Central memory CD4-positive, alpha-beta T cell (primary cell): ENCODE measurements at places on chromosomes 2 and 18.

DNA sequence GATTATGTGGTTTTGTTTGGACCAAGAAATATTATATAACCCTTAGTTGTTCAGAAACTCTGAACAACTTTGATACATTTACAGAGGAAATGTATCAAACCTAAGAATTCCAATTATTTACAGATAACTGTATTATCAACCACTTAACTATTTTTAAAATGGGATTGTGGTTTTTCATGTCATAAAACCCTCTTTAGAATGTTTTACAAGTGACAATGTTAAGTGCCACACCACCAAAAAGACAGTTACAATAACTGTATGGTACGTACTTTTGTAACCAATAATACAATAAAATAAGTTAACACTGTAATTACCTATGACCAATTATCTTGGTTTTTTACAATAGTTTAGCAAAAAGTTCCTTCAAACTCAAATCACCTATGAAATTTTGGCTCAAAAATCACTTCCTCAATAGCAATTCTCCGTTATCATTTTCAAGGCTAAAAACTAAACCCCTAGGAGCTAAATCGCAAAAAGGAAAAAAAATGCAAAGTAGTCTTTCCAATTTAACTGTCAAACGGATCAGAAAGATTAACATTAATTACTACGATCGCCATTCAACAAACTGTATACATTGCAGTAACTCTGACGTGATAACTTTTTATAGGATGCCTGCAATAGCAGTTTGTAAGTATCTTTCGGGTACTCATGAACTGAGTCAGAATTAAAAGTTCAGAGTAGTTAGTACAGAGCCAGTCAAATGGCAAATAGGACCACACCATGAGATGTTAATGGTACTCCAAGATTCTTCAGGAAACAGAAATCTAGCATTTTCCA lies 1.5 kb downstream of the ROCK1 start:
- DNase-seq: no peak

- no peak for DNase-seq
Measured at GRCh38 chr2:86274918-86275275, 62.5 kb downstream of the REEP1 start.

DNA sequence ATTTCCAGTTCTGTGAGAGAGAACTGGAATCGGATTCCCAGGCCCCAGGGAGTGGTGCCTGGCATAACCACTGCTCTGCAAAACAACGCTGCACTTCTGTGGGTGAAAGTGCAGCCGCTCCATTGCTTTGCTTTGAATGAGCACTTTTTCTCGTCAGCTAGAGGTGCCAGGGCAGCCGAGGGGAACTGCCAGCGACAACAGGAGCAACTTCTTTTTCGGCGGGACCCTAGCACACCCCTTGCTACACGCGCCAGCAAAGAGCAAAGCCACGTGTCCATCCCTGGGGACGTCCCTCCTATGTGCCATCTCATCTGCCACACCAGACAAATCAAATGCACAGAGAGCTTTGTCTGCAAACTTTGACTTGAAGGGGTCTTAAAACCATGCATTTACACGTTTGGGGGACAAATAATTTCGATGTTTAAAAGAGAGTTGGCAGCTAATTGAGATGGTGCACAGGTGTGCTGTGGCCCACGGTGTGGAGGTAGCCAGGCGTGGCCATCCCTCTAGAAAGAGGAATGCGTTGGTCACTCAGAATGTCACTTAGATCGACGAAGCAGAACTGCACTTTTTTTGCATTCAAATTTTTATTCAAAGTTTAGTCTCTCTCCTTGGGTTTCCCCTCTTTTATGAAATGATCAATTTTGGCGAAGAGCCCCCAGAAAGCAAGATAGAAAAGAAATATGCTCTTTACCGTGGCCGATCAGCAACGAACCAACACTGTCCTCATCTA lies 151.8 kb downstream of the MBP start:
- DNase-seq: no peak

- no peak for DNase-seq
Measured at GRCh38 chr2:150981826-150982225, 279.8 kb downstream of the RBM43 start.

- DNase-seq: no peak
Measured at GRCh38 chr2:77807531-77808215, 285.5 kb upstream of the LRRTM4 start.

DNA sequence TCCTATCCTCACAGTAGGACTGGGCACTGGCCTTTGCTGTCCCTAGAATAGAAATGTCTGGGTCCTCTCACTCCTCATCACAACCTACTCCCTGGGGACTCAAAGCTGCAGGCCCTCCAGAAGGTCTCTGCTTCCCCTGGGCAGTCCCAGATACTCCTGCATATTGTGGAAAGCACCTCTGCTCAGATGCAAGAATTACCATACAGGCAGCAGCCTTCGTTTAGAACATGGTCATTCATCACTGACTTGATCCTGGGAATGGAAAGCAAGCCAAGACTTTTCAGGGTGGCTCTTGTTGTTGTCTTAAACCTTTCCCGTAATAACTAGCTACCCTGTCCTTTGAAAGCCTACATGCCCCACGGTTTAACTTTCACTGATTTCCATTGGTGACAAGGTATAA lies 53.1 kb upstream of the NPAS2 start:
- no peak for DNase-seq

- DNase-seq: no peak
Measured at GRCh38 chr18:22052405-22053105, 116.8 kb upstream of the GATA6 start.

DNA sequence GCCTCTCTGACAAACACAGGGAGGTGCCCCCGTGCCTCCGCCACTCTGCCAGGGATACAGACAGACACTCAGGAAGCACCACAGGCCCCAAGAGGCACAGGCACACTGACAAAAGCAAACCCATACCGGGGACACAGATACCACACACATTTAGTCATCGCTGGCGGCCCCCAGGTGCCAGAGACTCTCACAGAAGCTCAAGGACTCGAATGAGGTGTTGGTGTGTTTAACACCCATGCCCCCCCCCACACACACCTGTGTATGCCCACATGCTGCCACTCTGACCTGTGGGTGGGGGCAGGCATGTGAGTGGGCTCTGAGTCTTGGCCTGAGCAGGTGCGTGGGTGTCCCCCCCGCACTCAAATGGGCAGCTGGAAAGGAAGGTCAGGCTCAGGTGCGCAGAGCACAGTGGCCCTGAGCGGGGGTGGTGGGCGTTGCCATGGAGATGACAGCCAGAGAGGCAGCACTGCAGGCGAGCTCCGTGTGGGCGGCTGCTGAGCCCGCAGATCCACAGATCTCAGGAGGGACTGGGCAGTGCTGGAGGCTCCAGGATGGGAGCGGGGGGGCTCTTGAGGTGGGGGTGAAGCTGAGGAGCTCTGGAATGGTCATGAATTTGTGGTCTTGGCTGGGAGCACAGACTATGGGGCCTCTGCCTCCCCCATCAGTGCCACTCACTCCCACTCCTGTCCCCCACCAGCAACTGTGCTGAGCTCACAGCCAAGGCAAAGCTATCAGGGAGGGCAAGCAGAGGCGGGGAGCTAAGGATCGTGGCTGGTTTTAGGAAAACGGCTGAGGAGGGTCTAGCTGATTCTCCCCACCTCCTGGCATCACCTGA lies 73.9 kb upstream of the TAF1B start:
- no peak for DNase-seq

GRCh38 chr2:119553687-119554344 lies 9.6 kb downstream of the CFAP221 start:
- DNase-seq: no peak

DNA sequence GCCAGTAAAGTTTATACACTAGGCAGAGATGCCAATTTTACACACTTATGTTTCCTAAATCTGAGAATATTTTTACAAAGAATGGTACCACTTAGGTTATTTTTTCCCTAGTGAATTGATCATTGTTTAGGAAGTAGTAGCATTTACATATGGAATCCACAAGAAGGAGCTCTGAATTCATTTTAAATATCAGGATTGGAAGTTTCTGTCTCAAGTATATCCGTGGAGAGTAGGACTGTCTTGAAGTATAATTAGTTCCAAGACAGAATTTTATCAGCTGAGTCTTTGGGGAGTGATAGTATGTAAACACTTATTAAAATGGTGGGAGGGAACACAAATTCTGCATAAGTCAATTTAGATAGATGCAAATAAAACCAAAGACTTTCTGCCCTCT lies 82.3 kb upstream of the FAM98A start:
- DNase-seq: no peak

DNA sequence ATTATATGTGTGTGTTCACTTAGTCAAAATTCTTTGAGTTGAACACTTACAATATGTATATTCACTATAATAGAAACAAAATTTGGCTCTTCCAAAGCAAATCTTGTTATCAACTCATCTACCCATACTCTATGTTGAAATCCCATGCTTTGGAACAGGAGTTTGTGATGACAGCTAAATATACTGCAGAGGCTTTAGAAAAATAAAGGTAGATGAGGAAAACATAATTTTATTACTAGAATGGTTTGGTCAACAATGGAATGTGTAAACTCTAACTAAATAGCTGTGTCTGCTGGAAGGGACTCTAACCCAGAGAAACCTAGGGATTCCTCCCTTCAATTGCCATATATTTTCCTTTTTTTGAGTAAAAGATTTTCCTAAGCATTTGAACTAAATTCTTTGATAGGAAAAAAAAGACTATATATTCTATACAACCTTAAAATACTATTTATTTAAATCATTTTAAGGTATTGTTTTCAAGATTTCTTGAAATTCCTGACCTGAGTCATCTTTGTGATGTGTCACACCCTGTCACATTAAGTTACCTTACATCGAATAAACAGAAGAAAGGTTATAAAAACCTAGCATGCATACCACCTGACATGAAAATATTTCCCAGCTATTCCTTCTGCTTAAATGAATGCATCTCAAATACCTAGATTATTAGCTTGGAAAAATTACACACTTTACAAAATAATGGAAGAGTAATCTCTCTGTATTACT lies 175.5 kb downstream of the OTX1 start:
- DNase-seq: no peak

DNA sequence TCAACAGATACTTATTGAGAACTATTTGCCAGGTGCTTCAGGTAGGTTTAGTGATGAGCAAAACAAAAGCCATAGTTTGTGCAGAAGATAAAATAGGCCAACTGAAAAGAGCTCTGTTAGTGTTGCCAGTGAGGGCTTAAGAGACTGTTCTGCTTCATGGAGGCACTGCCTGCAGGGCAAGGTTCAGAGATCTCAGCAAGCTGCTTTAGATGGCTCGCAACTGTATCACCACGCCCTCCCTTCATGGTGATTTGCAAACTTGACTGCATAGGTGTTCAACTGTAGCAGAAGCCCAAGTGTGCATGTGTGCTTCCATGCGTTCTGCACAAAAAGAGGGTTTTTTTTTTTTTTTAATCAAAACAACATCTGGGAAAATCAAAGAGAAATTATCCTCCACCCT lies 84.5 kb downstream of the RAPH1 start:
- no peak for DNase-seq

DNA sequence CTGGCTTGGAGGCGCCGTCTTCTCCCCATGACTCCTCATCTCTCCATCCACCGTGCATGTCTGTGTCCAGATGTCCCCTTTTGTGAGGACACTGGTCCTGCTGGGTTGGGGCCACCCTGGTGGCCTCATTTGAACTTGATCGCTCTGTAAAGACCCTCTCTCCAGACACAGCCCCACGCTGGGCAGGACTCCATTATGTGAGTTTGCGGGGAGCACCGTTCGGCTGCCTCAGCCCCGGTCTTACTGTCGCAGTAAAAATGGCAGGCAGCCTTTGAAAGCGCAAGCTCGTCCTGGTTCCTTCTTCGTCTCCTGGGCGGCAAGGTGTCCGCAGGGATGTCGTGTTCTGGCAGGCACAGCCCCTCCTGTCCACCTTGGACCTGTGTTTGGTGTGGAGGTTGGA lies 17.7 kb downstream of the NFATC1 start:
- no peak for DNase-seq

DNA sequence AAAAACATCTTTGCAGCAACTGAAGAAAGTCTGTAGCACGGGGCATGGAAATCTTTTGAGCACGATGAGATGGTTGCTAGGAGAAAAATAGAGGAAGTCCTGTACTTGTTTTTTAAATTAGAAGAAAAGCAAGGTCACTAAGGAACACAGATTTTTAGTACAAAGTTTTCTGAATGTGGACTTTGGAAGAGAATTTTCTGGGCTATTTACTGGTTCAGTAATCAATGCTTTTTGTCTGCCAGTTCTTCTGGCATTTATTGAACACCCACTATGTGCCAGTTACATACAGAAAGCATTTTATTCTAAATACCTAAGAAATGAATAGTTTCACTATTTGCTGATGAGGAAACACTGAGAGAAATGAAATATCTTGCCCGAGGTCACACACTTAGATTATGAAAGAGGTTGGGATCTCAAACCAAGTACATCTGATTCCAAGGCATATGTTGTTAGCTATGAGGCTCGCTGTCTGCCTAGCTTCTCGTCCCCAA lies 15.6 kb upstream of the MAP3K20 start:
- no peak for DNase-seq

DNA sequence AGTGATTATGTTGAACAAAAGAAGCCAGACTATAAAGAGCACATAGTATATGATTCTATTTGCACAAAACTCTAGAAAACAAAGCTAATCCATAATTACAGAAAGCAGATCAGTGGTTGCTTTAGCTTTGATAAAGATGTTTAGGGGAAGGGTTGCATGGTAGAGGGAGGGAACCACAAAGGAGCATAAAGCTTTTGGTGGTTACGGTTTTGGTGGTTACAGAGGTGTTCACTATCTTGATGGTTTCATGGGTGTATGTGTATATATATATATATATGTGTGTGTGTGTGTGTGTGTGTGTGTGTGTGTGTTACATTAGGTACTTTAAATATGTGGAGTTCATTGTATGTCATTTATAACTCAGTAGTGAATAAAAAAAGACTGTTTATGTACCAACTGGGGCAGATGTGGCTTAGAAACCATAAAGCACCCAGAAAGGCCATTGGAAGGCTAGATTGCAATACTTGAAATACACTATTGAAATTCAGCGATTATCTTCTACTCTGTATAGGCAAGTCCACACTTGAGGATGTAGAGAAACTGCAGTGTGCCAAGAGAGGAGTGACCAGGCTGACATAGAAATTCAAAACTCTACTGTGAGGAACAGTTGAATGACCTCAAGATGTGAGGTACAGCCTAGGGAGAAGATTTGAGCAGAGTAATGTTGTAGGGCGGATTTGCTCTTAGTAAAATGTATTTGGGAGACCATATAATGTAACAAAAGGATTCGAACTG lies 60.6 kb downstream of the CAB39 start:
- DNase-seq: peak; percentile 44

DNA sequence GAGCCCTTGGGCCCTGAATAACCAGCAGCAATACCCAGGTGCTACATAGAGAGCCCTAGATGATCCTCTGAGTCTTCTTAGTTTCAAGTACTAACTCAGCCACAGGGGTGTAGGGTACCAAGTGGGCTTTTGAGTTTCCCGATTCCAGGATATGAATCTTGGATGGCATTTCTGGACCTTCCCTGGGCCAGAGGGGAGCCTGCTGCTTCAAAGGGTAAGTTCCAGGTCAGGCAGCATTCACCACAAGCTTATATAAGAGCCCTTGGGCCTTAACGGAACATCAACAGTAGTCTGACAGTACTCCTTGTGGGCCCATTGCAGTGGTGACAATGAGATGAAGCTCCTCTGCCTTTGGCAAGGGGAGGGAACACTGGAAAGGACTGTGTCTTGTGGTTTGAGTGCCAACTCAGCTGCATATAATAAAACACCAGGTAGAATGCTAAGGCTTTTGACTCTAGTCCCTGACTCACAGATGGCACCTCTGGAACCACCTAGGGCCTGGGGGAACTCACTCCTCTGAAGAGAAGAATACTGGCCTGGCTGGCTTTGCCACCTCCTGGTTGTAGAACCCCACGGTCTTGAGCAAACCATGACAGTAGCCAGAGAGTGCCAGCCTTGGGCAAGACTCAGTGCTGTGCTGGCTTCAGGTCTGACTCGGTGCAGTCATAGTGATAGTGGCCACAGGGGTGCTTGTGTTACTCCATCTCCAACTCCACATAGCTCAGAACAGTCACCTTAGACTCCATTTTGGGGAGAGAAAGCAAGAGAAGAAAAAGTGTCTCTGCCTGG lies 235.7 kb downstream of the AKAIN1 start:
- no peak for DNase-seq
